ENCODE measurements at places on chromosomes 16 and 17.

DNA sequence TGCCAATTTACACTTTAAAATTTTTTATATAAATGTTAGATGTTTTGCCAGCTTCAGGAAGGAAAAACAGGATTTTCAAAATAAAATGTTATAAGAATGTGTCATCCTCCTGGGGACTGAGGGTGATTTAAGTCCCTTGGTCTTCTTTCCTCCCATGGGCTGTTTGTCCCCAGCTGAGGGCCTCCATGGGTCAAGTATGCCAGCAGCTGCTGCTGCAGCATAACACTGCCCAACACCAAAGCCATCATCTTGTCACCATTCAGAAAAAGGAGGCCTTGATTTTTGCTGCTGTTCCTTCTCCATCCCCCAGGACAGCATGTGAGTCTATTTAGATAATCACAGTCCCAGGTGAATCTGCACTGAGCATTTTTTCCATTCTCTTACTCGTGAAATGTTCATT lies 188.5 kb downstream of the LGALS9B start:
- no peak for DNase-seq

- DNase-seq, result peak; percentile 83
These were observed 7.5 kb downstream of the EPOP start for GRCh38 chr17:38667099-38667786.

DNA sequence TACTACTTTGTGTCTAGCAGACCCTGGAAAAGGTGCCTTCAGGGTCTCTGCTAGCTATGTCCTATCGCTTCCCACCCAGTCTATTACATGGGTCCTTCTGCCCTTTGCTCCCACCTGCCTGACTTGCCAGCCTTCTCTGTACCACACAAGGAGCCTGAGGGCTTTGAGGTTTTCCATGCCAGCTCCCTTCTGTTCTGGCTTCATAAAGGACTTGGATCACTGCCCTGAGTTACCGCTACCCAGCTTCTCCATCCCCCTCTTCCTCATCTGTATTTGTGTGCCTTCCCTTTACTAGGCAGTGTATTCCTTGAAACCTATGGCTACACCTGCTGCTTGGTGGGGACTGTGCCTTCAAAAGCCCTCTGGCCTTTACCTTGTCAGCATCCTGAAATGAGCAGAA lies 19.6 kb upstream of the LLGL1 start:
- no peak for DNase-seq

DNA sequence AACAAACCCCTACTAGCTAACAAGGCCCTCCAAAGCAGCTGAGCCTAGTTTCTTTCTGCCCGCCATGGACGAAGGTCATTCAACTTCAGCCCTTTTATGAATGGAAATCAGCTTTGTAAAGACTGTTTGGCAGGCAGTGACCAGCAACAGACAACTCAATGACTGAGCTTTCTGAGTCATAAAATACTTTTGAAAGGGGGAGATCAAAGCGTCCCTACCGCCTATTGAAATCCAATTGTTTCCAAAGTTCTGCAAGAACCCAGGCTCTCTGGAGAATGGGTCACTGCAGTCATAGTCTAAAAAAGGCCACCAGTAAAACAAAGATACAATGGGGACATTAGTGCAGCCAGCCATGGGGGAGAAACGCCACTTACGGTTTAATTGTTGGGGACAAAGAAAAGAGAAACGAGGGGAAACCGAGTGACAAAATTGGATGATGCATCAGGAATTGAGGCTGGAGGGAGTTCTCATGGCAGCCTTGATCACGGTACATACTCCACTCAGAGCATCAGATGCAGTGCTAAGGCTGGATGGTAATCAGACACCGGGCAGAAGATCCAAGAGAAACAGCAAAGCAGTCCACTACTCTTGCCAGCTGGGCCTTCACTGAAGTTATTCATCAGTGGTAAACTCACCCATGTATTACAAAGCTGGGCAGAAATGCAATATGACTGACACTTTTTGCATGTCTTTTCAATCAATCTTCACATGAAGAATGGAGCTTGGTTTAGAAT lies 9.8 kb downstream of the ADAMTS18 start:
- DNase-seq, result no peak

DNA sequence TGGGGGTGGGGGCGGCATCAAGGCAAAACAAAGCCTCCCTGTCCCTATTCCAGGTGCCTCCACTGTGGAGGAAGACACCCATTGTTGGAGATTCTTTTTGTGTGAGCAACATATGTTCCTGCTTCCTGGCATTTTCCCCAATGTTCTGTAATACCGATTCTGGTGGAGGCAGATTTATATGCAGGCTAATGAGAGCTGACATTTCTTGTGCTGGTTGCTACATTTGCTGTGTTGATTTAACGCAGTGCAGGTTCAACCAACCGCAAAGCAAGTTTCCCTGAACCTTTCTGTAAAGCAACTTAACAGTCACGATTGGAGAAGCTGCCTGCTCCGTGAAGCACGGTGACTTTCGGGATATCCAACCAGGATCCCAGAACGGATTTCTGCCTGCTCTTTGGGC lies 260.5 kb downstream of the CBLN1 start:
- no peak for DNase-seq

DNA sequence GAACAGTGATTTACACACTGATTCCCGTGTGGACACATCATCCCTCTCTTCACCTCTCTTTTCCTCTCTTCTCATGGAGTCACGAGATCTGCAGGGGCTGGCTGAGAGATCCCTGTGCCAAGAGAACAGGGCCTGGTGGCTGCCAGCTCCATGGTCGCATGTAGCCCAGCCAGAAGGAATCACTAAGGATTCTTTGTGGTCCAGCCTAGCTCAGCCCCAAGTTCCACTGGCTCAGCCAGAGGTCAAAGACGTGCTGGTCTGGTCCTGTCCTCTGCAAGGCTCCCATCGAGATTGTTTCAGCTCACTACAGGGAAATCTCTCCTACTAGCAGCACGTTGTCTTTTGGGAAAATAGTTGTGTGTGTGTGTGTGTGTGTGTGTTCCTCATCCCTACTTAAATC lies 66.4 kb downstream of the NDEL1 start:
- no peak for DNase-seq

- no peak for DNase-seq
These were observed 50.9 kb upstream of the TEKT3 start for GRCh38 chr17:15392326-15392741.

GRCh38 chr17:70144260-70144846 lies 25.0 kb upstream of the KCNJ2 start:
- peak; percentile 39 for DNase-seq

DNA sequence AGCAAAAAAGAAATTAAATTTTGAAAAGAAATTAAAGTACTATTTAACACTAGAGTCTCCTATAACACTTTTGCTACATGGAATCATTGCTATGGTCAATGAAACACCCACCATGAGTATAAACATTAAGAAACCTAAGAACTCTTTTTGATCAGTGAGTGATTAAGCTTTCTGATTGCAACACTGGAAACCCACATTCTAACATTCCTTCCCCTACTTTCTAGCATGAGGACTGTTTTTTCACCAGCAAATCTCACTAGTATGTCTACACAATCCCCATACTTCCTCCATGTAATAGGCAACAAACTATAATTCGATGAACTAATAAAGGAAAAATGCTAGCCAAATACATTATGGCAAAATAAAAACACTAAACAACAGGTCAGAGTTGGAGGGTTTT lies 54.7 kb downstream of the SKAP1 start:
- DNase-seq, result peak; percentile 1

DNA sequence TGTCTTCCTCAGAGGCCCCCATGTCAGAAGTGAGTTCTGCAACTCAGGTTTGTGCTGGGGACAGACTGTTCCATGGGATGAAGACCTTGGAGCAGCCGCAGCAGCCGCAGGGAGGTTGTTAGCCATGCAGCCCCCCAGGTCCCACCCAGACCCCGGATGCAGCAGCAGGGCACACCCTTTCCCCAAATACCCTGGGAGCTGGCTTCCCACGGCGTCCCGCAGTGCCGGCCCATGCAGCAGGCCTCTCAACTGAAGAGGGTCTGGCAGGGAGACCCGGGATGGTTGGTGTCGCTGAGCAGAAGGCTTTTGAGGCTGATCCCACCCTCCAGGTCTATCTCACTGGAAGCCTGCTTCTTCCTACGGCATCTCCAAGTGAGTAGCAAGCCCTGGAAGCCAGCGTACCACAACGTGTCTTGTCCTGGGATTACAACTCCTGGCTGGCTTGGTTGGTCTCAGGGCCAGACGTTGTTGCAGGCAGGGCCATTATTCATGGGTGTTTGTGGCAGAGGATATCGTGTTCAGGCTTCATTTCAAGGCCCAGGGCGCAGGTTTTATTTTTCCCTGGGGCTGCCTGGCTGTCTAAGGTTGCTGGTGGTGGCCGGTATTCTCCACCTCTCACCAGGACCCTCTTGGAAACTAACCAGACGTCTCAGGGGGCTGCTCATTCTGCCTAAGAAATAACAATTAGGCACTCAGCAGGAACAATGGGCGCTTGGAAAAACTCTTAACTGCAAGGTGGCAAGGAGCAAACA lies 223.2 kb downstream of the C16orf95 start:
- DNase-seq, result no peak

DNA sequence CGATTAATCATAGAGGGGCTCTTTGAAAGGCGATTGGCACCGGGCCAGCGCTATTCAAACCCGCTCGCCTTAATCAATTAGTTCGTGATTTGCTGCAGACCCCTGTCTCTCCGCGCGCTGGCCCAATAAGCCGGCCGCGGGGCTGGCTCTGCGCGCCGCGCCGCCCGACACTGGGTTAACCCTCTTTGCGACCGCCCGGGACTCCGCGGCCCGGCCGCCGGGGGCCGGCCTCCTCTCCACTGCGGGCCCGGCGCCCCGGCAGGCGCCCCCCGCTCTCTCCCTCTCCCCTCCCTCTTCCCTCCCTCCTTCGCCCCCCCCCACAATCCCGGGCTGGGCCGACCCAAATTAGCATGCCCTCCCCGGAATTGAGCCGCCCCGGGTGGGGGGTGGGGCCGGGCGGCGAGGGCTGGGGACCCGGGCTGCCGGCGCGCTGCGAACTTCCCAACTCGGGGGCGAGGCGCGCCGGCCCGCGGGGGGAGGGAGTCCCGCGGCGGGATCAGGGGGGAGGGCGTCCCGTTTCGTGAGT lies 428 bp upstream of the SALL1 start:
- DNase-seq, result no peak

- no peak for DNase-seq
These were observed 143.7 kb downstream of the CDH8 start for GRCh38 chr16:61892531-61892930.

GRCh38 chr16:23821875-23822688 lies 13.7 kb upstream of the PRKCB start:
- DNase-seq, result no peak

GRCh38 chr16:63745456-63745855 lies 1376.4 kb downstream of the CDH11 start:
- no peak for DNase-seq

GRCh38 chr17:49764559-49765180 lies 739 bp upstream of the FAM117A start:
- no peak for DNase-seq

- DNase-seq, result no peak
These were observed 5.4 kb downstream of the GFOD2 start for GRCh38 chr16:67713647-67714273.

DNA sequence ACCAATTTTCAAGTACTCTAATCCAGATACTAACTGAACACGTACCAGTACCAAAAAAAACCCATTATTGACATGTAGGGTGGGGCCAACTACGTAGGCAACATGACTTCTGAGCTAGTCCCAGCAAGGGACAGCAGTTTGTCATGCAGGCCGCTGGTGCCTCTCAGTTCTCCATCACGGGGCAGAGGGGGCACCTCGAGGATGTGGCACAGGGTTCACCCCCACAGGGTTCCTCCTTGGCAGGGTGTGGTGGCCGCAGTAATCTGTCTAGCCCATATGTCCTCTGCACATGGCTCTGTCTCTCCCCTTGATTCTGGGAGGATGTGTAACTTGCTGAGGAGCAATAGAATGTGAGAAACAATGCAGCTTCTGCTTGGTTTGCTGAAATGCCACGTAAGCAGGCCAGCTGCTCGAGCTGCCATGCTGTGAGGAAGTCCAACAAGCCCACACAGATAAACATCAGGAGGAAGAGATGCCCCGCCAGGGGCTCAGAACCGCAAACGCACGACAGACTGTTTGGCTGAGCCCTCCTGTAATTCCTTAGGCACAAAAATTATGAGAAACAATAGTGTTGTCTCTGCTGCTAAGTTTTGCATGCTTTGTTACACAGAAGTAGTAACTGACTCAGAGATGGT lies 62.4 kb downstream of the NT5M start:
- no peak for DNase-seq

- DNase-seq, result no peak
These were observed 13.3 kb downstream of the JPH3 start for GRCh38 chr16:87615621-87616041.

GRCh38 chr17:74761931-74762330 lies 13.5 kb downstream of the NHERF1 start:
- DNase-seq, result no peak

DNA sequence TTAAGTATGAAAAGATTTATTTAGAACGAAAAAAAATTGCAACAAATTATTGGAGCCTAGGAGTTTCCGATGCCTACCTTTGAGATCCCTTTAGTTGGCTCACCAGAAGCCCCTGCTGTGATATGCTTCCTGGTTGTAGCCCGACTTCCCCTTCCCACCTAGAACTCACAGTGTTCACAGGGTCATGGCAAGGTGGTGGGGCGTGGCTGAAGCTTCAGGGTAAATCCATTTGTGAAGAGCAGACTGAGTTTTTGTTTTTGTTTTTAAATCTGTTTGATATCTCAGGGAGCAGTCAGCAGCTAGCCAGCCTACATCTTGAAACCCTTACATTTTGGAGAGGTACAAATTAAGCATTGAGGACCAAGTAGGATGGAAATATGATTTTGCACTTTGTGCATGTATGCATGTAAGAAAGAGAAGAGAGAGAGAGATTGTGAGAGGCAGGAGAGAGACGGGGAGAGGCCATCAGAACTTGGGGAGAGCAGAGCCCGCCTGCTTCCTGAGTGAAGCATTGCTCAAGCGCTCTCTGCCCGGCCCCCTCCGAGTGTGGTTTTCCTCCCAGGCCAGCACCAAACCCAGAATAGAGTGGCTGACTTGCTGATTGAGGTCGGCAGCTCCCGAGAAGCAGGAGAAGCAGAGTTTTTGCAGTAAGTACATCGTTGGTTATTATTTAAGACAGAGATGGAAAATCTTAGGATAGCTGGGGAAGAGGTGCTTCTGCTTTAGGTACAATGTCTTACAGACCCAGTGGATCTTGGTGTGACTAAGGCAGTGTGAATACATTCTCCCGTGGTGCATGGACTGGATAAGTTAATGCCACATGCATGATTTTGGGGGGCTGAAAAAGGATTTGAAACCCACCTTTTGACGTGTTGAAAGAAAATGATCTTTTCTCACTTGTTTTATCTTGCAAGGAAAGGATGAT lies 64.2 kb downstream of the SPECC1 start:
- DNase-seq, result peak; percentile 54

DNA sequence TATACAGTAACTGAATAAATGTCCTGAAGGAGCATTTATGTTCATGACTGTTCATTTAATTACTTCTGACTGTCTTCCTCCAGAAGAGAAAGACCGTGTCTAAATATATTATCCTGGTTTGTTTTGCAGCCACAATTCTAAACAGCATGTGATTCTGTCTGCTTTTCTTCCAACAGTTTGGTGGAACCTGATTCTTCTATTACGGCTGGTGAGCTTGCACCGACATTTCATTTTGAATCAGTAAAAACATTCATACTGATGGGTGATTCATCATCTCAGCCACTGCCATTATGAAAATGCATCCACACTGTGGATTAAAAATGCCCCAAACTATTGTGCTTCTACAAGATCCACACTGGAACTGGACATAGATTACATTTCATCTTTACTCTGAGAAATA lies 16.9 kb downstream of the KNOP1 start:
- no peak for DNase-seq

GRCh38 chr16:54281535-54282201 lies 4.9 kb downstream of the IRX3 start:
- DNase-seq, result no peak

GRCh38 chr17:63542942-63543821 lies 7.1 kb upstream of the DCAF7 start:
- DNase-seq, result no peak

All from suppressor macrophage treated with lipopolysaccharide for 4 hours (primary cell).